Activated T-helper 1 cell treated with anti-CD3 and anti-CD28 coated beads, Interleukin-12 subunit alpha, Interleukin-12 subunit beta, Interleukin-2, Interleukin-4 antibody, amounts not matched to agents 30 ng/mL and 10 ng/mL and 1 ng/mL, durations not matched to agents 14 hours and 24 hours and 36 hours (primary cell): ENCODE measurements at places on chromosomes 11 and 22.

DNA sequence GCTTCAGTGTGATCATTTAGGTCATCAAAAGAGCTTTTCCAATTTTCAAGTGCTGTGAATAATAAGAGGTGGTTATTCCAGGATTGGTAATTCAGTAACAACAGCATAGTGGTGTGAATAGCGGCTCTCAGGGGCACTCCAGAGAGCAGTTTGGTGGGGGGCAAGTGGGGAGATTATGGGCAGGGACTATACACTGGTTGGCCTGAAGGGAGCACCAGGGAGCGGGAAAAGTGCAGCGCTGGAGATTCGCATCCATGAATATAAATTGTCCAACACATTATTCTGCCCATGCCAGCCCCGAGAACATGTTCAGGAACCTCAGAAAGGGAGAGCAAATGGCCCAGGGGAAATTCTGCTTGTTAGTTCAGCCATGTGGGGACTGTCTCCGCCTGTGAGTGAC is 37.9 kb downstream of the OR6Q1 start:
- DNase-seq, result no peak

DNA sequence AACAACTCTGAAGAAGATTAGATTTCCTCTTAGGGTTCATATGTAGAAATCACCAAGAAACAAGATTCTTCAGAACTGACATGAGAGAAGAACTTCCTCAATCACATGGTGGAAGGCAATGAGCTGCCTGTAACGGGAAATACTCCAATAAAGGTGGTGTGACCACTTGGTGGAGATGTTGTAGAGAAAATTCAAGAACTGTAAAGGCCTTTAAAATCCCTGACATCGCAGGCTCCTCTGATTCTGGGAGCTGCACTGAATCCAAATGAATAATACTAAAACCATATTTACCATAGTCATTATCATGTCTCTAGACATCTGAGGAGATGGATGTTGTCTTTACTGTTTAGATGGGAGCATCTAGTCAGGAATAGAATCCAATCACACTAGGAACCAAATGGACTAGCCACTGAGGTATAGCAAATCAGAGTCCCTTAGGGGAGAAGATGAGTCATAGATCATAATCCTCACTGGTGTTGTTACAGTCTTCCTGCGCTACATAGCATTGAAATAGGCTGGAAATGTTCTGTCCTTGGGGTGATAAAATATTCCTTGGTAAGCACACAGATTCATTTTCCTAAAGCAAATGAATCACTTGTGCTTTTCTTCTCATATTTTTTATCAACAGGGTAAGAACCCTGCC is 321.6 kb upstream of the TENM4 start:
- DNase-seq, result no peak

- DNase-seq, result no peak
Measured at GRCh38 chr11:12193515-12194336, 83.3 kb downstream of the MICAL2 start.

DNA sequence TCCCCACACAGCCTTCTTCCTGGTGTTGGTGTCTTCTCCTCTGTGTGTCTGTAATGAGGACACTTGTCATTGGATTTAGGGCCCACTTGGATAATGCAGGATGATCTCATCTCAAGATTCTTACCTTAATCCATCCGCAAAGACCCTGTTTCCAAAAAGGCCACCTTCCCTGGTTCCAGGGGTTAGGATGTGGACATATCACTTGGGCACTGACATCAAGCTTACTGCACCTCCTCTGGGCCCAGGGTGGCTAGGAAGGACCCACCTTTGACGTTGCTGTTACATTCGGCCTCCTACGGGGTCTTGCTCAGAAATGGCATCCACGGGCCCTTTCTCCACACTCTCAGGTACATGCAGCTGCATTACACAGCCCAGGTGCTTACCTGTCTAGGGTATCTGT is 535.9 kb downstream of the BRD1 start:
- no peak for DNase-seq

GRCh38 chr11:122190768-122191167 is 74.8 kb upstream of the BLID start:
- no peak for DNase-seq

- DNase-seq, result no peak
Measured at GRCh38 chr22:44990328-44990727, 19.5 kb downstream of the PHF21B start.
